ENCODE measurements at places on chromosomes 6 and 20. TPM values are rescaled to one million over a fixed set of nuclear protein-coding genes. Genes with fewer than 3 reads are reported as not detected.

PTPRK gene
- 86.7 TPM for total RNA-seq

FAM217A gene
- total RNA-seq = not detected

SNRNP48 gene
- 10.6 TPM for total RNA-seq

BTN1A1 gene
- total RNA-seq = not detected

CRIP3 gene
- 1.3 TPM for total RNA-seq

RSPO3 gene
- 12.0 TPM for total RNA-seq

IL20RA gene
- total RNA-seq = 12.2 TPM

DUSP15 gene
- total RNA-seq = 1.7 TPM

SRSF6 gene
- total RNA-seq = 145 TPM

OR2B6 gene
- total RNA-seq = not detected

EPPIN gene
- not detected for total RNA-seq

ARFGEF3 gene
- 10.1 TPM for total RNA-seq

KHDC1 gene
- total RNA-seq = 0.75 TPM

RAD21L1 gene
- not detected for total RNA-seq

RCAN2 gene
- total RNA-seq = 6.1 TPM

PSORS1C2 gene
- not detected for total RNA-seq

TRIM10 gene
- total RNA-seq = 7.8 TPM

VWA7 gene
- total RNA-seq = 5.9 TPM

TAGAP gene
- total RNA-seq = 3.7 TPM

TNNC2 gene
- 5.4 TPM for total RNA-seq

BMP6 gene
- total RNA-seq = 0.98 TPM

ERGIC3 gene
- 194 TPM for total RNA-seq

TLDC2 gene
- total RNA-seq = 30.0 TPM
